OCI-LY7 (cell line): ENCODE measurements at places on chromosomes 13 and 19. TPM values are rescaled to one million over a fixed set of nuclear protein-coding genes. Genes with fewer than 3 reads are reported as not detected.

RFPL4A gene
- total RNA-seq = not detected in 2 replicates

GRCh38 chr13:75587679-75588078 lies 38.1 kb downstream of the UCHL3 start:
- no peak for DNase-seq

- DNase-seq = peak; percentile 74
Measured at GRCh38 chr13:49620170-49620621, 8.1 kb upstream of the ARL11 start.

GRCh38 chr13:42638886-42639285 lies 64.9 kb downstream of the TNFSF11 start:
- no peak for DNase-seq

ATP1A3 gene
- total RNA-seq = 33.0 and 33.3 TPM in 2 replicates

ADGRE2 gene
- total RNA-seq = 0.11 TPM in 1 of 2 replicates, not detected in the other

DNA sequence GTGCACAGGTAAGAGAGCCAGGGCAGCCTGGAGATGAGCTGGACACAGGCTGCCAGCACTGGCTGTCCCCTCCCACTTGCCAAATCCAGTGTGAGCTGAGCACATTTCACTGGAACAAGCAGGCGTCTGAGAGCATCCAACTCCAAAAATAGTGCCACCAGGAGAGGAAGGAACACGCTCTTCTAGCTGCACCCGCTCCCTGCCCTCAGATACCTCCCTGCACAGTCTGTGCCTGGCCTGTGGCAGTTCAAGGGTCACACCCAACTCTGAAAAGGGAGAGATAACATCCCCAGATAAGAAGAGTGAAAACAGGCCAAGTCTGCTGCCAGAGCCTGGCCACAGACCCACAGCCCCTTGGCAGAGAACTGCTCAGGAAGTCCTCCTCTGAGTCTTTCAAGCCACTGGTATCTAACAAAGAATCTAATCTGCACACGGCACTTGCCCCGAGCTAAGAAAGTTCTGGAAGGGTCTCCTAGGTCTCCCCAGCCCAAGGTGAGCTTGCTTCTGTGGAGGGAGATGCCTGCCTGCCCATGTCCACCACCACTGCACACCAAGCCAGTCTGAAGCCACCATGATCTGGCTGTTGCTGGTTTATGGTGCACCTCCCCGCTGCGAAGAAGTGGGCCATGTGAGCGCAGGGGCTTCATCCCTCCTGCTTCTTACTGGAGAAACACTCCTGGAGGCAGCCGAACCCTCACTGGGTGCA lies 14.7 kb downstream of the ELL start:
- DNase-seq = no peak

CGB5 gene
- not detected in 2 replicates for total RNA-seq

DNA sequence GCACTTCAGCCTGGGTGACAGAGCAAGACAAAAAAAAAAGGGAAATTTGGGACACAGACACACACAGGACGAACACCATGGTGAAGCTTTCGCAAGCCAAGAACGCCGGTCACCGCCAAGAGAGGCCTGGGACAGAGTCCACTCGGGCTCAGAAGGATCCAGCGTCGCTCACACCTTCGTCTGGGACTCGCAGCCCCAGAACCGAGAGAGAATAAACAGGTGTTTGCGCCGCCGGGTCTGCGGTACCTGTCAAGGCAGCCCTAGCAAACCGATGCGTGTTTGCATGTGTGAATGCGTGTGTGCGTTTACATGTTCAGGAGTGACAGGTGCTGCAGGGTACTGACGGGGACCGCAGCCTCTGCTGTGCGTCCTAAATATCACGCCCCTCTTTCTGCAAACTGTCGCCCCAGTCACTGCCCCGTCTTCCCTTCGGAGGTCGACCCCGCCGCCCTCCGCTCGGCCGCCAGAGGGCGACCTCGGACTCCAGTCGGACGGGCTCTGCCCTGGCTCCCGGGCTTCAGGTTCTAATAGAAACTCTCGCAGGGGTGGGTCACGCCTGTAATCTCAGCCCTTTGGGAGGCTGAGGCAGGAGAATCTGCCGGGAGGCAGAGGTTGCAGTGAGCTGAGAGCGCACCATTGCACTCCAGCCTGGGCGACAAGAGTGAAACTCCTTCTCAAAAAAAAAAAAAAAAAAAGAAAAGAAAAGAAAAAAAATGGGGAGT lies 11.8 kb upstream of the CSNK1G2 start:
- DNase-seq = peak; percentile 89

DNA sequence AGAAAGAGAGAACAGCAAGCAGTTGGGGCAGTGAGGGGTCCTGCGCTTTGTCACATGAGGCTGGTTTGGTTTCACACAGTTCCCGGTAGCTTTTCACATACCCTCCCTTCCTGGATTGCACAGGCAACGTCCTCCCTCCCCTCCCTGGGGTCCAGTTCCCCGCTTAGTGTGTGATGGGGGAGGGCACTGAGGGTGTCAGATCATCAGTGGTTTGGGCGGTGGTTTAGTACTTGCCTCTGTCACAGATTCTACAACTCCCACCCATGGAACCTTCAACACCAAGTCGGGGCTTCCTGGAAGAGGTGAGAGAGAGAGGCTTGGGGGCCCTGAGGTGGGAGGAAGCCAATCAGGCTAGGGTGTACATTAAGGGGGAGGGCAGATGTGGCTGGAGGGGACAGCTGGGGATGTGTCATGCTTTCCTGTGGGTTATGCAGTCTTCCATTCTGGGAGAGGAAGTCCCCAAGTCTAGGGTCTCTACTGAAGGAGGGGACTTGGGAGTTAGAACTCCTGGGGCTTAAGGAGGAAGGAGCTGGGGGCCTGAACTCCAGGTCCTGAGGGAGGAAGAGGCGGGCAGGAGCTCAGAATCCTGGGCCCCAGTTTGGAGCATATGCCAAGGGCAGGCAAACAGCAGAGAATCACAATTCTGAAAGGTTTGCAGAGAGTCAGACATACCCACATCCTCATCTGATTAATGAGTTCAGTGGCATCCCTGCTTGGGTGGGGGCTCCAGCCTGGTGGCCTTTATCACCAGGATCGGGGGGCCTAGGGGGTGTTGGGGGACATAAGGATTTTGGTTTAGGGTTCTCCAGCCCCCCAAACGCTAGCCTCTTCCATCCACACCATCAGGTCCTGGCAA lies at the start of gene NKG7:
Gene NKG7 (minus strand): TSS at position 6 of the 856 bp plus-strand sequence. CDS start 119 bp downstream, outside the sequence.
- DNase-seq = peak; percentile 19

CEACAM8 gene
- not detected in 2 replicates for total RNA-seq

DNA sequence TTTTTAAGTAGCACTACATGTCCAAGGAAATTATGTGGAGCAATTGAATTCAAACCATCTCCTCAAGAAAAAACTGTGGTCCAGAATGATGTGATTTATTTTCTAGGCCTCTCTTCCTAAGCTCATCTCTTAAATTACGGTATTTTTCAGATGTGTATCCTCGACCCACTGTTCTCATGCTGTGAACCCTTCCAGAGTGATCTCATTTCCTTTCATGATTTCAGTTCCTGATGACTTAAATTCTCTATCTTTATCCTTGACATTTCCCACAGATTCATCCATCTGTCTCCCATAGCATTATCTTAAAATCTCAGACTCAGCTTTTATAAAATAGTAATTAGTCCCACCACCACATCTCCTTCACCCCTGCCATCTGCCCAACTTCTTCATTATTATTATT lies 117.6 kb upstream of the SPRY2 start:
- no peak for DNase-seq

NXNL1 gene
- not detected in 2 replicates for total RNA-seq

DNA sequence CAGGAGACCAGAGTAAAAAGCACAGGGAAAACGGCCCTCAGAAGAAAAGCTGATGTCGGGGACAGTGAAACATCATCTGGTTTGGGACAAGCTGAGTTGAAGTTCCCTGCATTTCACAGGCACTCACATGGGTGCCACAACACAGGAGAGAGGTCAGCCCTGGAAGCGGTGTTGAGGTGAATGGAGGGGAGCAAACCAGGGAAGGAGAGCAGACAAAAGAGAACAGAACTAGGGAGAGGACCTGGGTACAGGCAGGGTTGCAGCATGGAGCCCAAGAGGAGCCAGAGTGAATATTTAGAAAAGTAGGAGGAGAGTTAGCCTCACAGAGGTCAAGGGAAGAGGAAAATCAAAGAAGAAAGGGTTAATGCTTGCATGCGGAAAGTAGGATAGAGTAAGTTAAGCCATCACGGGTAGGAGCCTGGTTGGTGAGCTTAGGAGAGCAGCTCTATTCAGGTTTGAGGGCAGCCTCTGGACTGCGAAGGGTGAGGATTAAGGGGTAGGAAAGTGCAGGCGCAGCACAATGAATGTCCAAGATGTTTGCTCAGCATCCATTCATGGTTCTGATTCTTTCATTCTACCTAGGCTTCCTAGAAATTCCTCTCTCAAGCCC lies 15.5 kb downstream of the FAM216B start:
- no peak for DNase-seq

DNA sequence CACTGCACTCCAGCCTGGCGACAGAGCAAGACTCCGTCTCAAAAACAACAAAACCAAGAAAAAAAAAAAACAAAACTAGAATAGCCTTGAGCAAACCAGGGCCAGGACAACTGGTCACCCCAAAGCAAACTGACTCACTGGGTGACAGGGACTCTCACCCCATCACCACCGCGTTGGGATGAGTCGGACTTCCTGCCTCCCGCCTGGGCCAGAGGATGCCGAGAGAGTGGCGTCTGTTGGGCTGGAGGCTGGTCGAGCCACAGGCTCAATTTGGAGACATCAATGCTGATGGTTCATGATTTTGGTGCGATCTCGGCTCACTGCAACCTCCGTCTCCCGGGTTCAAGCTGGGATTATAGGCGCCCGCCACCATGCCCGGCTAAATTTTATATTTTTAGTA lies 11.6 kb downstream of the TMPRSS9 start:
- DNase-seq = no peak

DNA sequence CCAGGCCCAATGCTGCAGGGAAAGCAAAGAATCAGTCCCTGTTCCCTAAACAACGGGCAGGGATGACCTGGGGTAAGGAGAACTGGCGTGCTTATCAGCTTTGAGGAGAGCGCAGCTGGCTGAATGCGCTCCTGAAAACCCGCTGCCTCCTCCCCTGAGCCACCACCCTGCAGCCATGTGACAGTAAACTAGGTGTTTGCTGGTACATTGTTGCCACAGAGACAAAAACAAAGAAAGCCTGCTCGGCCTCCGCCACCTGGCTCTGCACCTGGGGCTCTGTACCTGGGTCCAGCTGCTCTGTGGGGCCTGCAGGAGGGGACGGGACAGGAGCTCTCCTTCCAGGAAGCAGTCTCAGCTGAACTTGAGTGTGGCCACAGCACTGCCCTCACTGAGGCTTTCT lies 21.8 kb downstream of the MCF2L start:
- DNase-seq = no peak

KCNJ14 gene
- 2.5 and 2.6 TPM in 2 replicates for total RNA-seq

ZNF253 gene
- total RNA-seq = 36.8 and 39.1 TPM in 2 replicates

DNA sequence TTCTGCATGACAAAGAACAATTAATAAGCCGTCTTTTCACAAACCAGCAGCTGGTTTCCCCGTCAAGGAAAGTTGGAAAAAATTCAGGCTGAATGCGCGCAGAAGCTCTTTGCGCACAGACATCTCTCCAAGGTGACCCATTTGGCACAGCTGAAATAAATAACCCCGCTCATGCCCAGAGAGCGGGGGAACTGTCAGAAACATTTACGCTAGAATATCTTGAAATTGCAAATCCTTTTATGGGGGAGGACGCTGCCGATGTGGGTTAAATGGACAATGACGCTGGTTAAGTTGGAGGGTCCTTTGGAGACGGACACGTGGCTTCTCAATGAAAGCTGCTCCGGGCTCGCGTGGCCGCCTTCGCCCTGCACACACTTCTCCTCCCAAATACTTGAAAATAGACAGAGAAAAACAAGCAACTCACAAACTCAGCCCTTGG lies 30.6 kb downstream of the GSX1 start:
- DNase-seq = no peak

DNA sequence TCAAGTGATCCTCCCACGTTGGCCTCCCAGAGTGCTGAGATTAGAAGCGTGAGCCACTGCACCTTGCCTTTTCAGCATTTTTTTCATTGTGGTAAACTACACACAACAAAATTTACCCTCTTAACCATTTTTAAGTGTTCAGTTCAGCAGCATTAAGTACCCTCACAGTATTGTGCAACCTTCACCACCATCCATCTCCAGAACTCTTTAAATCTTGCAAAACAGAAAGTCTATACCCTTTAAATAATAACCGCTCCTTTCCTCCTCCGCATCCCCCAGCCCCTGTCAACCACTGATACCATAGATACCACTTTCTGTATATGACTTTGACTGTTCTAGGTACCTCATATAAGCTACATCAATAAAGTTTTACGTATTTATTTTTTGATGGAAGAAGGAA lies 20.8 kb upstream of the CASP14 start:
- DNase-seq = no peak

GTF2F1 gene
- total RNA-seq = 43.2 and 47.7 TPM in 2 replicates

PEG3 gene
- total RNA-seq = not detected in 2 replicates

- no peak for DNase-seq
Measured at GRCh38 chr13:112486386-112487126, 101.4 kb downstream of the TUBGCP3 start.

GRCh38 chr19:14407605-14408484 lies 11.3 kb downstream of the DDX39A start:
- DNase-seq = no peak

- DNase-seq = no peak
Measured at GRCh38 chr19:33520844-33521479, 629 bp downstream of the PEPD start.

DNA sequence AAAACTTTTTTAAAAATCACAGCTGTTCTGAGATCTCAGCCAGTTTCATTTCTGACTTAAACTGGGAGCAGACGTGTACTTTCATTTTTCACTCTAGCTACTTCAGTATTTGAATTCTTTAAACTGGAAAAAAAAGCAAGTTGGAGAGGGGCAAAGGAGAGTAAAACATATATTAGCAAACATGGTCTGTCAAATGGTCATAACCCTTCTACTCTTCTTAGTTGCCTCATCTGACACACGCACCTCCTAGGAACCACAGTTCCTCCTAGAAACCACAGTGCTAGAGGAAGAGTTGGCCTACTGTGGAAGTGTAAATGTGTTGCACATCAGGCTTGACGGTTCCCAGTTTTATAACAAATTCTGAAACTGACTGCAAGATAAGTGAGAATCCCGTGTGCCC lies 47.2 kb downstream of the TM9SF2 start:
- DNase-seq = no peak

GRCh38 chr13:49669735-49670309 lies 21.5 kb downstream of the EBPL start:
- DNase-seq = peak; percentile 50

DNA sequence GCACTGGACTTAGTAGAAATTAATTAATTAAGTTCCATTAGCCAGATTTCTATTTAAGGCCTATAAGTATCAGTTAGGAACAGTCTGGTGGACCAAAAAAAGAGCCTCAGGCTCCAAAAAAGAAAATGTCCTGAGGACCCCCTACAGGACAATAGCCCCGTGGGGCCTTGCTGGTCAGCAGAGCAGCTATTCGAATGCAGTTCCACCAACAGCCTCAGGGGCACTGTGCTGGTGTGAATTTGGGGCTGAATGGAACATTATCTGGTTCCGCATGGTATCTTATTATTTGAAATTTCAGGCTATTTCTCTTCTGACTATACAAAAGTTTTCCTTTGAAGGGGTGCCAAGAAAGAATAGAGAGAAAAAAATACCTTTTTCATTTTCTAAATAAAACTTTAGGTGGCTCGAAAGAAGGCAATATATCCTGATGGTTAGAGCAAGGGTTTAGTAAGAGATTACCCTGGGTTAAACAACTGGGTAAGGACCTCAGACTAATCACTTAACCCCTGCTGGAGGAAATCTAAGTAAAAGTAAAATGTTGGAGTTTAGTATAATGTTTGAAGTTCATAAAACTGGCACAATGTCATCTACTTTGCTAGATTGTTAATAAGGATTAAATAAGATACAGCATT lies 147.2 kb downstream of the MIPEP start:
- peak; percentile 29 for DNase-seq
